ENCODE measurements at places on chromosomes 13 and 19.

DNA sequence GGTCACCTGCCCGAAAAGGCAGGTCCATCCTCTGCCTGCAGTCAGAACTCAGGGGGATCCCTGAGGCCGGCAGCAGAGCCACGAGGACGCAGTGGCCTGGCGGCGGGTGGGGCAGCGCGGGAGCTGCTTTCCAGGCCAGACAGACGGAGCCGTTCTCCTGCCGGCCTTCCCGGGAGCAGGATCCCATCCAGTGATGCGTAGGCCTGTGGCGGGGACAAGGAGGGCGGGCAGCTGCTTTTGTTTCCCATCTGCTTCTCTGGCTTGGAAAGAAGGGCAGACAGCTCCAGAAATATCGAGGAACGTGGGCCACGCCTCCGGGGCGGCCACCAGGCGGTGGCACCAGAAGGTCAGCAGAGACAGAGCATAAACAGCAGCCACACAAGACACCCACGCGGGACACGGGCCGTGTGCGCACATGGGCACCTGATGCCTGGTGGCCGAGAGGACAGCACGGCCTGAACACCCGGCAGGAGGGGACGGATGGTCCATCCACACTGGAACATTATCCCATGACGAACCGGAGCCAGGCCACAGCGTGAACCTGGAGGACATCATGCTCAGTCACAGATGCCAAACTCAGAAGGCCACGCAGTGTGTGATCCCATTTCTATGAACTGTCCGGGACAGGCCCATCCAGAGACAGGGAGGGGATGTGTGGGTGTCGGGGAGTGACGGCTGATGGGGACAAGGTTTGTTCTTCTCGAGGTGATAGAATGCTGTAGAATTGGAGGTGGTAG is 13.9 kb upstream of the MKNK2 start:
- no peak for DNase-seq

GRCh38 chr13:50280441-50280937 is 265.2 kb downstream of the KCNRG start:
- no peak for DNase-seq

- DNase-seq, result no peak
These were observed 338.8 kb upstream of the DACH1 start for GRCh38 chr13:72205773-72206172.

DNA sequence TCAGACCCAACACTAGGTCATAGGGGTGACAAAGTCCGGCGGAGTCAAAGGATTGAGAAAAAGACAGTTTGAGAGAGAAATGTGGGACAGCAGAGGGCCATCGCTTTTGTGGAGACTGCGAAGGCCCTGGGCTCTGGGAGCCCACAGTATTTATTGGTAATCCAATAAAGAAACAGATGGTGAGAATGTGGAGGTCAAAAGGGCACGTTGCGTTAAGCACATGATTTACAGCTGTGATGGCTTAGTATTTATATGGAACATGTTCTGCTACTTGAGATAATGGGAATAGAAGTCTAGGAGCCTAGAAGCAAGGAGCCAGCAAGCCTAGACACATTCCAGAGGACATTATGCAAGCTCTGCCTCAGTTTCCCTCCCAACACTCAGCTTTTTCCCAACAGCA is 2521.1 kb downstream of the PCDH9 start:
- DNase-seq, result no peak

DNA sequence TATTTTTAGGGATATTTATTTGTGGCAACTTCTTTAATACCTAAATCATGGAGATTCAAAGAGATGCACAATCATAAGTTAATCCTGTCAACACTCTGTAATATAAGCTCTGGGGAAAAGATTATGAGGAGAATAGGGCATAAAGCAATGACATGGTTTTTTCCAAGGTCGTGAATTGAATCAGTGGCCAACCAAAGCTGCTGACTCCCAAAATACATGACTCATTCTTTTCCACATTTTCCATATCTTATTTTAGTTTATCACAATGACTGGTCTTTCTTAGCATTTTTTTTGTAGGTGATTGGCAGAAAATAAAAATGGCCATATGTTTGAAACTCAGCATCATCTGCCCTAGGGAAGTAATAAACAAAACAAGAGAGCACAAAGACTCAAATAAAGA is 28.5 kb upstream of the RBM26 start:
- no peak for DNase-seq

DNA sequence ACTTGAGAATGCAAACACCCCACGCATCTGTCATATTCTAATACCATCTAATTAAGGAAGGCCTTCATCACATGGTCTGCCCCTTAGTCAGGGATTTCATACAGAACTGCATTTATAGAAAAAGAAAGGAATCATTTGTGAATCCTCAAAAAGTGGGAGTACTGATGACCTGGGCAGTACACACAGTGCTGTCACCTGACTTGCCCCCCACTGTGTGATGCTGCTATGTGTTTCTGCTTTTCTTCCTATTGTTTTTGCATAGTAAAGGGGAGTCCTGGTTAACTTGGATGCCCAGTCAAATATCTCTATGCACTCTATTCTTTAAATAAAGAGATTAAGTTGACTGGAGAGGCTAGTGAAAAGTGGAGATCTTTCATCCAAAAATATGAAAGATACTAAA is 1921.2 kb upstream of the PRR20A start:
- DNase-seq, result no peak

GRCh38 chr13:89584058-89584620 is 1763.3 kb upstream of the MIR17HG start:
- DNase-seq, result no peak

GRCh38 chr19:6521718-6522646 is 8.8 kb upstream of the TNFSF9 start:
- no peak for DNase-seq

DNA sequence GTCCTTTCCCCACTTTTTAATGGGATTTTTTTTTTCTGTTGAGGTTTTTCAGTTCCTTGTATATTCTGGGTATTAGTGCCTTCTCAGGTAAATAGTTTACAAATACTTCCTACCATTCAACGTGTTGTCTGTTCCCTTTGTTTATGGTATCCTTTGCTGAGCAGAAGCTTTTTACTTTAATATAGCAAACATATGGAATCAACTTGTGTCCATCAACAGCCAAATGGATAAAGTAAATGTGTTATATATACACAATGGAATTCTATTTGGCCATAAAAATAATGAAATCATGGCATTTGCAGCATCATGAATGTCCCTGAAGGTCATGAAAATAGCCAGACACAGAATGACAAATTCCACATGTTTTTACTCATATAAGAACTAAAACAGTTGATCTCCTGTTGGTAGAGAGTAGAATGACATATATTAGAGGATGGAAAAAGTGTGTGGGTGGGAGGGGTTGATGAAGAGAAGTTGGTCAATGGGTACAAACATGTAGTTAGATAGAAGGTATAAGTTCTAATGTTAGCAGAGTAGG is 500.8 kb downstream of the SLITRK6 start:
- DNase-seq, result no peak

DNA sequence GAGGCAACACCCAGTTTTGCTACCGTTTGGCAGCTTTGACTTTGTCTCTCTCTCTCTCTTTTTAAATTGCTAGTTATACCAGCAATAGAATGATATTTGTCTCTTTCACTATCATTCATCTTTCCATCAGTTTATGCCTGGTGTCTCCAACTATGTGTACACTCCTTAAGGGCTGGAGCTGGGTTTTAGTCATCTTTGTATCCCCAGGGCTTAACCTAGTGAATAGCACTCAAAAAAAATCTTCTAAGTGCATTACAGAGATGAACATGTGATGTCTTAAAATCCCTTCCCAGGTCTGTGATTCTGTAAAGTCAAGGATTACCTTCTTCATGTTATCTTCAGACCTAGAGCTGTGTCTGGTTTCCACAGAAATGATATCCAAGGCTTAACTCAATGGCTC is 7.8 kb upstream of the UBL3 start:
- DNase-seq, result no peak

GRCh38 chr13:83601539-83601938 is 280.7 kb downstream of the SLITRK1 start:
- DNase-seq, result no peak

GRCh38 chr19:46731584-46731983 is 14.3 kb upstream of the FKRP start:
- no peak for DNase-seq

DNA sequence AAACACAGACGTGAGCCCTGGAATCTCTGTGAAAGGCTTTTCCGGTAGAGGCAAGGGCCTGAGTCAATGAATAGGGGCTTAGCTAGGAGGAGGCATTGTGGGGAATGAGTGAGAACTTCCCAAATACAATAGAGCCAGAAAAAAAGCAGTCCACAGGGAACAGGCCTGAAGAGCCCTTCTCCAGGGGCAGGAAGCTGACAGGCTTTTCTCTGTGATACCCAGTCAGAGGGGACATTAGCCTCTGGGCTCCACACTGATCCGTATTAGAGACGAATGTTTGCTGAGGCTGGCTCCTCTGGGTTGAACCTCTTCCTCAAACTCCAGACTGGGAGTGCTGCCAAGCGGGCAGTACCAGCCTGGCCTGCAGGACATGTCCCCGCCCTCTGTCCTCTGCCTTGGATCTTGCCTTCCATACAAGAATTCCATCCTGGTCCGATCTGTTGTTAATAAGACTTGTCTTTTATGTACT is 2.3 kb downstream of the DHRS12 start:
- DNase-seq, result peak; percentile 88

- no peak for DNase-seq
These were observed 840 bp upstream of the CCNA1 start for GRCh38 chr13:36431204-36432105.

GRCh38 chr19:34188408-34188807 is 16.1 kb downstream of the LSM14A start:
- DNase-seq, result no peak

DNA sequence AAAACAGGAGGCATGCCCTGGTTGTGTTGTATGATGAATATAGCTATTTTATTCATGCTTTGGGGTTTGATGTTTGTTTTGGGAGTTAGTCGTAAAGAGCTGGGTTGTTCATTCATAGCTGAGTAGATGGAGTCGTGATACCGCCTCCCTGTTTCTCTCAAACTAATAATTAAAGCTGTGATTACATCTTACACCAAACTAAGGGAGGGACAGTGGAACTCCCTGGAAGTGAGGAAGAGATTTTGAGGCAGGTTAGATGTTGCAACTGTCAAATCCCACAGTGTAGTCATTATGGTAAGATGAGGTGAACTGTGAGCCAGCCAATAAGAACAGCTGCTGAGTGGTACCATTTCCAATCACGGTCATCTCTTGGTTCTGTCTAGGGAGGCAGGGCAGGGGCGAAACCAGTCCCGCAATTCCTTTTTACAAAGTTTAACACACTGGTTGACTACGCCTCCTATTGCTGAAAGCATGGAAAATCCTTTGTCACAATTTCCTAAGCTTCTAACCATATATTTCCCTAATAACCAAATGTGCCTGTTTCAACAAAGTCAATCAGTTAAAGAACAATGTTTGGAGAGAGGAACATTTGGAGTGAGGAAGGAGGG is 207.6 kb upstream of the SERP2 start:
- DNase-seq, result no peak

GRCh38 chr19:10452726-10453618 is 32.6 kb downstream of the PDE4A start:
- DNase-seq, result no peak

DNA sequence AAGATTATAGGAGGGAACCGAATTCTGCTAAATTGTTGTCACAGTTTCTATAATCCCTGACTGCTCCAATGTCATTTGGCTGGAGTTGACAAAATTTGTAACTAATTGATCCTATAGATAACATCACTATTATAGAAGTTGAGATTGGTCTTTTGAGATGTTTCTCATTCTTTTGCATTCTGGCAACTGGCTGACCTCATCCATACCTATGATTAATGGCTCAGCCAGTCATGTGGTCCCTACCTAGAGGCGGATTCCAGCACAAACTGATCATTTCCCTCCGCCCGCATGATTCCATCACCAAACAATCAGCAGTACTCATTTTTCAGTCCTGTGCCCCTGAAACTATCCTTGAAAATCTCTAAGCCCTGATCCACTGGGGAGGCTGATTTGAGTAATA is 4.2 kb downstream of the PSG2 start:
- DNase-seq, result no peak

DNA sequence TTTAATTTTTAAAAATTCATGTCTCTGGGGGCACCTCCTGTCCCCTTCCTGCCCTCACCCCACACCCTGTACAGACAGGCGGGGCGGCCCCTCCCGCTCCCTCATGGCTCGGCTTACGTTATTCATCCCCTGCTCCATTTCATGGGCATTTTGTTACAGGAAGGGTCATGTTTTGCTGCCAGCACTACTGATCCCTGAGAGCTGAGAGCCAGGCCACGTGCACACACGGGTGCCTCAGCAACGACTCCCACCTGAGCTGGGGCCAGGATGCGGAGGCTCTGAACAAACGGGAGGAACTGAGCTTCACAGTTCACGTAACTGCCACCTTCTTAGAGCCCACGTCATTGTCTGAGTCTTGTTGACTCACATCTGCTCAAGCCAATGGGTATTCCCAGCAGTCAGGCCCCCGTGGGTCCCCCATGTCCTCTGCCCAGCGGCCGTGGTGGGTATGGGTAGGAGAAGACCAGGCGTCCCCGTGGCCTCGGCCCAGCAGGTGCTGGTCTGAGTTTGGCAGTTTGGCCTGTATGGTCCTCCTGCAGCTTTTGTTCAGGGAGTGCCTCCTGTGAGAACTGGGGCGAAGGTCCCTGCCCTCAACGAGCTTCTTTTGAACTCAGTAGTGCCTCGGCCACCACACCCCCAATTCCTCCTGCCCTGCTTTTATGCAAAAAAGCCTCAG is 16.4 kb upstream of the TMEM255B start:
- no peak for DNase-seq

GRCh38 chr13:86020351-86021002 is 221.3 kb upstream of the SLITRK6 start:
- DNase-seq, result peak; percentile 32

GRCh38 chr13:39318161-39318560 is 279.9 kb downstream of the NHLRC3 start:
- no peak for DNase-seq

DNA sequence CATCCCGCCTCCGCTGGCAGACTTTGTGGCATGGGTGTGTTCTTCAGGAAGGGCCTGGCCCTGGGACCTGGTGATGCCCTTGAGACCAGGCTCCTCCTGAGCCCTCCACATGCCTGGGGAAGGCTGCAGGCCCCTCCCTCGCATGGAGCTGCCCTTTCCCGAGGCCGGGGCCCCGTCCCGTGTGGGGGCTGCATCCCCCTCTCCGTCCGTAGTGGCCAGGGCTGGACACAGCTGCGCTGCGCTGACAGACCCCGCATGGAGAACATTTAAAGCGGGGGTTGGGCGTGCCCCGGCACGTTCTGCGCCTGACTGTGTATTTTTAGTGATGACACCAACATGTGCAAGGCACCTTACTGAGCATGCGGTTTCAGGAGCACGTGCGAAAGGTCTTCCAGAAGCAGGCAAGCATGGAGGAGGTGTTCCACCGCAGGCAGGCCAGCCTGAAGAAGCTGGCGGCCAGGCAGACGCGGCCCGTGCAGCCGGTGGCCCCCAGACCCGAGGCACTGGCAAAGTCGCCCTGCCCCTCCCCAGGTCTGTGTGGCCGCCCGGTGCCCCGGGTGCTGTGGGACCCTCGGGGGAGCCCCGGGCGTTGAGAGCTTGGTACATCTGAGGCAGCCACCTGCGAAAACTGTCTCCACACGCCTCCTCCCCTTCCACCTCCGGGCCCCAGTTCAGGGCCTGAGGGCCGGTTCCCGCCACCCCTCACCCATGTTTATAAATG is 28.8 kb upstream of the F7 start:
- DNase-seq, result no peak

Data from mucosa of gallbladder (tissue), 1 donor.